ENCODE measurements at places on chromosomes 6 and 20.

GRCh38 chr6:84910906-84911607, 146.7 kb upstream of the TBX18 start:
- no peak for DNase-seq

GRCh38 chr6:46719099-46719498, 16.1 kb downstream of the PLA2G7 start:
- DNase-seq: no peak

GRCh38 chr6:18081025-18081668, 41.3 kb downstream of the NHLRC1 start:
- no peak for DNase-seq

DNA sequence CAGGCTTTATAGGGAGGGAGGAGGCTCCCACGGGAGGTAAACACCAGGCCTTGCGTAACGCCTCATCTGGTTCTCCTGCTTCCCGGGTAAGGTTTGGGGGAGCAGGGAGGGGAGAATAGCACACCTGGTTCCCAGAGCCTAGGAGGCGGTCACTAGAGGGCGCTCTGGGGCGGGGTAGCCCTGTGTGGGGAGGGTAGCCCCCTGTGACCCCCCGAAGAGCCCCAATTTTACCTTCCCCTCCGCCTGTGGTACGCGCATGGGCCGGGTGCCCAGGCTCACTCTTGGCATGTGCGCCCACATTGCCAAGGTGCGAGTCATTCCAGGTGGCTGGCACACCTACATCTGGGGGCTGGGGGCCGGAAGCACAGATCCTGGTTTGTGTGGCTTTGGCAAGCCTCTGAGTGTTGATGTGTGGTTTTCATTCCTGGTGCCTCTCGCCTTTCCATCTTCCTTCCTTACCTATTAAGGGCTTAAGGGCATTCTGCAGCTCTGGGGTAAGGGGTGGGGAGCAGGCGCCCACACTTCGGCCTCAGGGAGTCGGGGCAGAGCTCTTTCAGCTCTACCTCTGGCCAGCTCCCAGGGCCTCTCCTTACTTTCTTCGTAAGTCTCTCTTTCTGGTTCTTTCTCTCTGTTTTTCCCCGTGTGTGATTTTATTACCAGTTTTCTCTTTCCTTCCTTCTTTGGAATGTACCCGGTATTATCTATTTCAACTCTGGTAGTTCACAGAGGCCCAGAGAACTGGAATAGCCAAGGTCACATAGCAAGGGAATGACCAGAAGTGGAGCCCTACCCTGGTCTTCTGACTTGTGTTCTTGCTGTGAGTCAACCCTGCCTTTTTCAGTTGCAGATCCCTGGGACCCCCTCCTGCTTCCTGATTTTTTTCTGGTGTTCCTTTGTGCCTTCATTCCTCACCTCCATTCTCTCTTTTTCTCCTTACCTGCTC, 492 bp upstream of the RNF39 start:
- no peak for DNase-seq

GRCh38 chr6:3990692-3991491, 88.0 kb downstream of the FAM217A start:
- peak; percentile 74 for DNase-seq

GRCh38 chr6:139881236-139881635, 506.8 kb upstream of the CITED2 start:
- no peak for DNase-seq
